ENCODE measurements at places on chromosomes 5 and 9. TPM values are rescaled to one million over a fixed set of nuclear protein-coding genes. Genes with fewer than 3 reads are reported as not detected.

DNA sequence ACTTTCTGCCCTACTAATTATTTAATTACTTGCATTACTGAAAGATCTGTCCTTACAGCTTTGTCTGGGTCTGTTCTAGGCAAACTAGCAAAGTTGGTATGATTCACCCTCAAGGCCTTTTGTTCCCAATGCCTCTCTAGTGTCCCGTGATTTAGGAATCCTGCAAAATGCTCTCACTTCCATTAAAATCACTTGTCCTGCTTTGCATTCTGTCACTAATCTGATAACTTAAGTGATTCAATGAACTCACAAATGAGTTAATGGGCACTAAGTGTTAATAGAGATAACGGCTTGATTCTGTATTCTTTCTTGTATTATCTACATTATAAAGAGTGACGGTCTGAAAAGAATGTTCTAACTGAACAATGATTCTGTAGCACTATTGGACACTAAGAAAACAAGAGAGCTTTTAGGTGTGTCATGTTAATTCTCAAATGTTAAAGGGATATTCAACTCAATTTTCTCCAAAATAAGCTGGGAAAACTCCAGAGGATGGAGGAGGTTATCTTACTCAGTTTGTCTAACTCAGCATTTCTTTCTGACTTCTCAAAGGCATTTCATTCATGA is 697.3 kb downstream of the CETN3 start:
- DNase-seq: no peak

GRCh38 chr9:101131326-101131725 is 102.8 kb downstream of the PLPPR1 start:
- no peak for DNase-seq

- no peak for DNase-seq
Observed at GRCh38 chr9:121368745-121369144, 1.3 kb downstream of the STOM start.

GRCh38 chr9:32573821-32574220 is 862 bp upstream of the NDUFB6 start:
- DNase-seq: no peak

GRCh38 chr9:21611891-21612290 is 129.8 kb upstream of the IFNE start:
- no peak for DNase-seq

GRCh38 chr5:154390096-154390495 is 55.7 kb upstream of the SAP30L start:
- no peak for DNase-seq

DNA sequence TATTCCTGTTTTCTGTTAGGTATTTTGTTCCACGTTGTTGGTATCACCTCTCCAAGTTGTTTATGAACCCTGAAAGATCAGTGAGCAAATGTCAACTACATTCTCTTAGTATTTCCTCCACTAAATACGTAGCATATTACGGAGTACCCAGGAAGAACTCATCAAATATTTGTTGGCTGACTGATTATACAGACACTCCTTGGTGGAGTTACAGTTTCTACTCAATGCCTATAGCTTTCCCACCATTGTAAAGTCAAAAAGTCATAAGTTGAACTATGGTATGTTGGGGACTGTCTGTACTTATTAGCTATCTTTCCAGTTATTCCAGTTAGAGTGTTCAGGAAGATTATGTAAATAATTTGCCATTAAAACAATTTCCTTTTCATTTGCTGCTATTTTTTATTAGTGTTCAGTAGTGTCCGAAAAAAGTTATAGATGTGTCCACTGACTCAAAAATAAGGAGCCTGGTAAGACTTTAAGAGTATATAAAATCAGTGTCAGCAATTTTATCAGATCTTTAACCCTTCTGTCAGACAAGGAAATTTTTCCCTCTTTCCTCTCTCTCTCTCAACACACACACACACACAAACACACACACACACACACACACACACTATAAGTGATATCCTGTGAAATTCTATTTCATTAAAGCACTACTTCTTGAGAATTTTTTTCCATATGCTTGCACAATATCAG is 6.8 kb upstream of the APBA1 start:
- no peak for DNase-seq

GRCh38 chr9:134677743-134678142 is 36.1 kb downstream of the COL5A1 start:
- no peak for DNase-seq

GRCh38 chr5:60577116-60577515 is 122.8 kb downstream of the DEPDC1B start:
- DNase-seq: no peak

DNA sequence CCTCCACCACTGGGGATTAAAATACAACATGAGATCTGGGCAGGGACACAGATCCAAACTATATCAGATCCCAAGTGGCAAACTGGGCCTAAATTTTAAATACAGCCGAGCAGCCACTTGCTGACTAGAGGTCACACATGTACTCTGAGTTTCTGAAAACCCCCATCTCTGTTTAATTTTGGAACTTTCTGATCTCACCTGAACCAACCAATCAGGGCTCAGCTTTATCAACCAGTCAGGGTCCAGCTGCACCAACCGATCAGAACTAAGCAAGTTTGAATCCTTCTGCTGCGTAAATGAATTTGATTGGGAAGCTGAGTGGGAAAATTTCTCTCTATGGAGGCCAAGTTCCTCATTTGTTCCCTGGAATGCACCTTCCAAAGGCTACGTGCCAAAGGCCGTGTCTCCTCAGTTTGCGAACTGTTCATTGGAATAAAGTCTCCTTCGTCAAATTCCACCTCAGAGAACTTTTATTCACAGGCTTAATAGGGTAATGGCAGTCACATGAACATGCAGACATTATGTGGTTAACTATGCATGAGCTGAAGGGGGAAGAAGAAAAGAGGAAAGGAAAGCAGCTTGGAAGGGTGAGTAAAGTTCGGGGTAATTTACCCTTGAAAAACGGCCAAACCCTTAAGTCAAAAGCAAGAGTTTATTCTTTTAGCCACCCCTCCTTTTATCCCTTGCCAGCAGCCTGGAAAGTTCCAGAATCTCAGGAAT is 3.7 kb downstream of the CD180 start:
- DNase-seq: no peak

DNA sequence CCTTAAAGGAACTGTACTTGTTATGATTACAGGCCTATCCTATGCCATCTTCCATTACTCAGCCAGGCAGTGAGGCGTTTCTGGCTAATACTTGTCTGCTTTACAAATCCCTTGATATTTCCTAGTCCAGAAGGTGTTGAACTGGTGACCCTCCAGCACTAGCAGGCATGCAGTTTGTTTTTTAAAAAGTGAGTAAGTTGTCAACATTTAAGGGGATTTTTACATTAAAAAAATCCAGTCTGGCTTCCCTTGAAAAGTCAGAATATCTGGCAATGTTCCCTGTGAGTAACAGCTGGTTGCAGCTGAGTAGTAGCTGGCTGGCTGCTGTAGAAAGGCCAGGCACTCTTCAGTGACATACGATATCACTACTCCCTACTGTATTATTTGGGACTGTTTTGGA is 21.8 kb downstream of the GRIN3A start:
- no peak for DNase-seq

DNA sequence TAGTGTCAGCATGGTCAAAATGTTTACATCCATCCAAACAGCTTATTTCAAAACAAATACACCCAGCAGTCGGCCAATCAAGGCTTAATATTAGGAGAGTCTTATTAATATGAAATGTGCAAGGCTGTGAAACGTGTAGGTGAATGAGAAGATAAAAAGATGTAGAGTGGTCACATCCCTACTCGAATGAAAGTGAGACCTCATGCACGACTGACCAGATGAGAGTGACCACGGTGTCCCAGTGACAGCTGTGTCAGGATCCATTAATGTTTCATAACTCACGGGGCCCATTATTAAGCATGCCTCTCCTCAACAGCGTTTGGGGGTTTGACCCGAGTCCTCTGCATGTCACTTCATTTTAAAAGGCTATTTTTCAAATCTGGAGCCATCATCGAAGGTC is 39.4 kb upstream of the SSBP2 start:
- DNase-seq: no peak

DNA sequence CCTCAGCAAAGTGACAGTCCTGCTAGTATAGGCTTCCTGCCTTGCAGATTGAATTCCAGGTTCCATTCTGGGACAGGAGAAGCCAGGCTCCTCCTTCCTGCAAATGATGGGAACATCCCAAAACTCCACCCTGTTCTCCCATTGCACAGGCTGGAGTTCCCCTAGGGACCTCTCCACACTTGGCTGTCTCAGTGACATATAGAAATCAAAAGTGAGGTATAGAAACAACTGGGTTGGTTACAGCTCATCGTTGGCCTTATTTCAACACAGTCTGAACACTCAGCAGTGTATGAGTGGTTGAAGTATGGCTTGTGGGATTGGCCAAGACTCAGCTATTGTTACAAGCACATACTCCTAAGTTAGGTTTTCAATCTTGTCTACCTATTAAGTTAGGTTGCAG is 157.8 kb upstream of the FTMT start:
- no peak for DNase-seq

- no peak for DNase-seq
Observed at GRCh38 chr5:144202726-144203125, 32.1 kb downstream of the KCTD16 start.

DNA sequence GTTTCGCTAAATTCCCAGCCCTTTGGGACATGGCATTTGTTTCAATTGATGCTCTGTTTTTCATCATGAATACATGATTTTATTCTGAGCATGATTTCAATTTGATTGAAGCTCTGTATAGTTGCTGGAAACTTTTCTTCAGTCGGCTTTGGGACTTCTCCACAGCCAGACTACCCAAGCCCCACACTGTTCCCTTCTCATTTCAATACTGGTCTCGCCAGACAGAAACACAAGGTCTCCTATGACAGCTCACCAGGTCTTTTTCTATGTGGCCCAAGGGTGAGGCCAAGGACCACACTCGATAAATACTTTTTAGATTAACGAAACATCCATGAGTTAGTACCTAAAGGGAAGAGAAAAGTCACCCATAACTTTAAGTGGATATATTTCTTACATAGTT is 132.2 kb downstream of the ARL15 start:
- DNase-seq: no peak

Gene RNF183
- polyA plus RNA-seq: 7.1 TPM

Gene IL13
- 0.13 TPM for polyA plus RNA-seq

Gene ZFP37
- 11.7 TPM for polyA plus RNA-seq

Gene KIF20A
- 46.0 TPM for polyA plus RNA-seq

Gene IARS1
- 124 TPM for polyA plus RNA-seq

Measured in left renal cortex interstitium (tissue), 4 donors.